Hepatocyte (in vitro differentiated cells): ENCODE measurements at places on chromosomes 1 and 21. TPM values are rescaled to one million over a fixed set of nuclear protein-coding genes. Genes with fewer than 3 reads are reported as not detected.

SLC1A7 gene
- polyA plus RNA-seq, result 0.46 TPM in 1 of 2 replicates, not detected in the other

LRRC71 gene
- not detected in 2 replicates for polyA plus RNA-seq

KRTAP12-4 gene
- polyA plus RNA-seq, result not detected in 2 replicates

DNA sequence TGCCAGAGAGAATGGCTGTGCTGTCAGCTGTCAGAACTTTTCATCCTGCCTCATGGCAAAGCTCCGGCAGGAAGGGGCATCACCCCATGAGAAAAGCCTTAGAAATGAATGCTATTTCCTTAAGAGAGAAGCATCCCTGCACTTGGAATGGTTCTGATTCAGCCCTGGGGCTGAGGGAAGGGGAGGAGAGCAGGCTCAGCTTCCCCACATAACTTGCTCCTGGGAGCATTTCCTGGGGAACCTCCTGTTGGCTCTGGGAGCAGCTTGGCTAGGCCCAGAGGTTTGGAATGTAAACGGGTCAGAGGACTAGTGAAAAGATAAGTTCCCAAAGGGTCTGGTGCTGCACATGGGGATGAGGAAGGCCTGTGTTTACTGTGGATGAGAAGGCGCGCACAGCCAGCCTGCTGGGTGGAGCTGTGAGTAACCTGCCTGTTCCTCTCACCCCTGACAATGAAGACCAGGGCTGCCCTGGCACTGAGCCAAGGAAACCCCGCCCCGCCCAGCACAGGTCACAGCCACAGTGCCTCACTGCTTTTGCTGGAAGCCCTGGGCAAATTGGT is 5.0 kb downstream of the PRELP start:
- DNase-seq, result peak; percentile 66

DNA sequence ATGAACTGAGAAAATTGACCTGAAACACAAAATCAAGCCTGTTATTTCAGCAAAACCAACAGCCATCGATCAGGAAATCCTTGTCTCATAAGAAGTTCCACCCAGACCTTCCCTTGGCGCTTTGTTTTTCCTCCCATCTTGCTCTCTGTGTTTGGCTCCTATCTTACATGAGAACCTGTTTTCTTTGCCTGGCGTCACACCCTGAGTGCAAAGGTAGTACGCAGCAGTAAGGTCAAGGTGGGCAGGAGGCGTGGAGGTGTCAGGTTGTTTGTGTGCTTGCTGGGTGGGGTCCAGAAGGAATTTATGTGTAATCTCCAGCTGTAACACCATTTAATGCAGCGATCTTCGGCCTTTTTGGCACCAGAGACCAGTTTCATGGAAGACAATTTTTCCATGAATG is 50.5 kb downstream of the C1orf21 start:
- no peak for DNase-seq

DNA sequence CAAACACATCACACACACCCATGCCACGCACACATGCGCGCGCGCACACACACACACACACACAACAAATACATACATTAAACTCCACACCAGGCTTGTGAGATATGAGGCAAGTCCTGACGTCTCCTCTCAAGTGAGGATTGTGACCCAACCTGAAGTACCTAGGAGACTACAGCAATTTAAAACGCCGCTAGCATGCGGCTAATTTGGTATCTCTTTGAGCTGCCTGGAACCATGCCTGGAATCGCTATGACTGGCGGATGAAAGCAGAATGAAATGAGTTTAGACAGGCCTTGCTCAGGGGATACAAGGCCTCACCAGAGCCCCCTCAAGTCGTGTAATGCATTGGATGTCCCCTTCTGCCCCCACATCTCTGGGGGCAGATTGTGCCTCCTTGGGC is 1.6 kb upstream of the RAB7B start:
- DNase-seq, result no peak

DNA sequence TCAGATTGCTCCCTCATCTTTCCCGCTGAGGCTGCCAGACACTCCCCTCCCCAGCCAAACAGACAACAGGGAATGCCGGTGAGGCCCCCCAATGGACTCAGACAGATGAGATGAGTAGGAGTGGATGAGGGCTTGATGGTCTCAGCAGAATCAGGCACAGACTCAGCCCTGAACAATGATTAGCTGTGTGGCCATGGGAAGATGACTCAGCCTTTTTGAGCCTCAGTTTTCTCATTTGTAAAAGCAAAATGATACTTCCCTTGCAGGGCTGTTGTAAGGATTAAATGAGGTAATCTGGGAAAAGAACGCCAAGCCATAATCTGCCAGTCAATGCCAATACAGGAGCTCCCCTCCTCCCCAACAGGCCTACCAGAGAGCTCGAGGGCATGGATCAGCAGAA is 12.4 kb downstream of the C1orf198 start:
- DNase-seq, result no peak

GRCh38 chr1:199691540-199691939 is 336.0 kb upstream of the NR5A2 start:
- DNase-seq, result peak; percentile 16

DNA sequence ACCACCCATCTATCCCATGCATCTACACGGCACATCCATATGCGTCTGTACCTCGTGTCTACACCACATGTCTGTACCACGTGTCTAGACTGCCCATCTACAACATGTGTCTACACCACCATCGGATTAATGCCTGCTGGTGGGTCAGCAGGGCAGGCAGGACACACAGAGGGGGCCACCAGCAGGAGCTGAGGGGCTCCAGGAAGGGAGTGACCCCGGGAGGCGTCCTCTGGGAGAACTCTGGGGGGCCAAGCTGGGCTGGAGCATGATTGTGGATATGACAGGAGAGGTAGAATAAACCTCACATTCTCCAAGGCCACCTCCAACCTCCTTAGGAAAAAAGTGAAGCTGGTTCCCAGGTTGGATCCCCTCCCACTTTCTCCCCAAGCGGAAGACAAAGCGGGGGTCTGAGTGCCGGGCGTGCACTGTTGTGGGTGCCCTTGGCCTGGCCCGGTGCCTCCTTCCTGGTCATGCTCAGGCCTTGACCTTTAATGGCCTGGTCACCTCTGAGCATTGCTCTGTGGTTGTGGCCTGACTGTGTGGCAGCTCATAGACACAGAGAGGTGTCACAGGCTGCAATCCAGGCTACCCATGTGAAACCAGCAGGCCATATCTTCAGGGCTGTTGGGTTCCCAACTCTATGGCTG is 881 bp upstream of the ACTRT2 start:
- DNase-seq, result no peak

- peak; percentile 8 for DNase-seq
Observed at GRCh38 chr1:197152662-197153061, 6.2 kb upstream of the ASPM start.

DNA sequence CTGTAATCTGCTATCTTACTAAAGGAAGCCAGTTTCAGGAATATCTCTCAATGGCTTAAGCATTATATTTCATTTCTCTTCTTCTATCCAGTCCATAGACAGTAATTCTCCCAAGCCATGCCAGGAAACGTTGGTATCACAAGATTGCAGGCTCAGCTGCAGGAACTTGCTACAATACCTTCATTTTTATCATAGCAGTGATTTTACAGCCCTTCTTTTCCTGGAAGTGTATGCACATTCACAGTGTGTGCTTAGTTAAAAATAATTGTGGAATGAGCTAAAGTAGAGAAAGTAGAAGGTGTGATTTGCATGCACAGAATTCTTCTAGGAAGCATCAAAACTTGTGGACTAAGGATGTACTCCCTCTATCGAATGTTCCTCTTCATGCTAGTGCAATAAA is 647.2 kb upstream of the PTBP2 start:
- DNase-seq, result no peak
